ENCODE measurements at places on chromosomes 1 and 21. TPM values are rescaled to one million over a fixed set of nuclear protein-coding genes. Genes with fewer than 3 reads are reported as not detected.
A peak's percentile ranks its signal among the peaks of the same experiment; 100 is the strongest.

XKR8 gene
- 13.8 TPM for total RNA-seq

GRCh38 chr1:7558041-7558461 lies 213.0 kb upstream of the VAMP3 start:
- no peak for DNase-seq

KRTAP7-1 gene
- total RNA-seq: not detected

DNA sequence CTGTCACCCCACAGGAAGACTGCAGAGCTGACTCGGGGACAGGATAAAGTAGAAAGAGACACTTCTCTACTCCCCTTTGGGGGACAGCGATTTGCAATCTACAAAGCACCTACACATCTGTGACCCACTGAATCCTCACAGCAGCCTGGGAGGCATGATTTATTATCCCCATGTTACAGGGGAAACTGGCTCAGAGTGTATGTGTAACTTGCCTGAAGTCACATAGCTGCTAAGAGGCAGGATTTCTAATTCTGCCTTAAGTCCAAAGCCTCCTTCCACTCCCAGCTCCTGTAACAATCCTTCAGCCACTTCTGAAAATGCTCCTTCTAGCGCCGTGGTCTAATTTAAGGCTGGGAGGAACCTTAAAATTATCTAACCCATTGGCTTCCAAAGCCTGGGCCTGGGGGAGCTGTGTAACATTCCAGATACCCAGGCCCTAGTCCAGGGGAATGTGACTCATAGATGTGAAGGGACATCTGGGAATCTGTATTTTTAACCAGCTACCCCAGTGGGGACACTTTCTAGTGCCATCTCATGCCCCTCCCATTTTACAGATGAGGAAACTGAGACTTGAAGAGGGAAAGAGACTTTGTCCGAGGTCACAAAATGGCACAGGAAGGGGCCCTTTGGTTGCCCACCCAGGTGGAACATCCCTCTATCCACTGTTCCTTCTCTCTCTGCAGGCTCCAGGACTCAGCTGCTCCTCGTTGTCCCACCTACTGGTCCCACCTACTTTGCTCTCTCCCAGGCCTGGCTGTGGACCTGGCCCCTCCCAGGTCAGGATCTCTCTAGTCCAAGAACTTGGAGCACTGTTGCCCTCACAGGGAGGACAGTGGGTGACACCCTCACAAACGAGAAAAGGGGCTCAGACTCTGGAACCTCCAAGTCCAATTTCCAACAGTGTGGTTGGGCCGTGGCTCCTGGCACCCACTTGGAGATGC lies 48.9 kb downstream of the AHDC1 start:
- no peak for DNase-seq

ACAP3 gene
- total RNA-seq: 35.9 TPM

- DNase-seq: no peak
These were observed 1.2 kb downstream of the CEP170 start for GRCh38 chr1:243253926-243254232.

XCL1 gene
- total RNA-seq: not detected

- no peak for DNase-seq
These were observed 102.4 kb upstream of the OR4F16 start for GRCh38 chr1:788835-789234.

GRCh38 chr1:93907718-93908117 lies 1.5 kb downstream of the GCLM start:
- peak; percentile 48 for DNase-seq

PRAMEF15 gene
- not detected for total RNA-seq

DNA sequence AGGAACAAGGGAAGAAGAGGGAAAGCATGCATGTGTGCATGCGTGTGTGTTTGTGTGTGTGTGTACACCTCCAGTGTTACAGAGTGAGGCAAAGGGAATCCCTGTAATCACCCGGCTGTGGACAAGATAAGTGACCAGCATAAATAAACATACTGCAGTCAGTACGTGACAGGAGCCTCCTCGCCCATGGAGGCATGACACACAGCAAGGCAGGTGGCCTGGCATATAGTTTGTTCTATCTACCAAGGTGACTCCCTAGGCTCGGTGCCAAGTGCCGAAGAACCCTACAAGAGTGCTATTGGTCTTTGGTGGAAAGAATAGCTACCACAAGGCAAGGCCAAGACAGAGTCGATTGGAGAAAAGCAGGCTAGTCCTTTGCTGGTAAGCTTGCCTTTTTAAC lies 31.7 kb upstream of the HEATR1 start:
- no peak for DNase-seq

RORC gene
- total RNA-seq: 0.24 TPM

DNA sequence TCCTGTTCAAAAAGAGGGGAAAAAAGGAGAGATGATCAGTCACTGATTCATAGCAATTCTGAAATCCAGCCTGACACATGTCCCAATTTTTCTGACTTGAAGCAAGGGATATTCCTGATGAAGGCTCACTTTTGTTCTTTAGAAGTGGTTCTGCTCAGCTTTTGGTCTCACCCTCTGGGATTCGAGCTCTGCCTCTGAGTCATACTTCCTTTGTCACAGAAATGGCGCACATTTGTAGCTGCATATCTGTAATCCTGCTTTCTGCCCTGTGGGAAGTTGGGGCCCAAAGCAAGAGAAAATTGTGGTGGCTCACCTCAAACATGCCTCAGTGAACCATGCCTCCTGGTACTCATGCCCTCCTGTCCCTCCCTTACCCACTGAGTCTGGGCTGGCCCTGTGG lies 22.3 kb upstream of the FAM78B start:
- no peak for DNase-seq

DNA sequence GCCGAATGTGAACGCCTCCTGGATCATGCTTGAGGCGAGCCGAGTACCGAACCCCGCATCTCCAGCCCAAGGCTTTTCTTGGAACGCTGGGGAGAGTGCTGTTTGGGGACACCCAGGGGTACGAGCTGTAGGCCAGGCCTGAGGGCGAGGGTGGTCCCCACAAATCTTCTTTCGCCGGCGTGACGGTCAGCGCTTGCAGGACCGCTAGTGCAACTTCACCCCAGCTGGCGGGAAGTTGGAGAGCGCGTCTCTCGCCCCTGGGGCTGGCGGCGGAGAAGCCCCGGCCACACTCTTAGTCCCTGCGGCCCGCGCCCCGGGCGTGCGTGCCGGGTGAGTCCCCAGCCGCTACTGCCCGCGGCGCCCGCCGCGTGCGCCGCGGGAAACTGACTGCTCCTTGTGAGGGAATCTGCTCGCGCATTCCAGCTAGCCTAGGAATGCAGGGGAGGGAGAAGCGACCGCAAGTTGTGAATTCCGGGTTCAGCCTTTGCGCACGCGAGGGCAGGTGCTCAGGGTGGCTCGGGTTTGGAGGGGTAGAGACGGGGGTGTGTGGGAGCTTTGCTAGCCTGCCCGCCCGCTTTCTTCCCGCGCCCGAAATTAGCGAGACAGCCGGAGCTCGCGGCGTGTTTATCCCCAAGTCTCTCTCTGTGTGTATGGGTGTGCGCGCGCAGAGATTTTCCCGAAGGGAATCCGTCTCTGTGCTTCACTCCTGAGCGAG lies 884 bp downstream of the LHX4 start:
- DNase-seq: peak; percentile 53

- DNase-seq: no peak
These were observed 51.7 kb downstream of the PAX7 start for GRCh38 chr1:18682375-18682774.

DNA sequence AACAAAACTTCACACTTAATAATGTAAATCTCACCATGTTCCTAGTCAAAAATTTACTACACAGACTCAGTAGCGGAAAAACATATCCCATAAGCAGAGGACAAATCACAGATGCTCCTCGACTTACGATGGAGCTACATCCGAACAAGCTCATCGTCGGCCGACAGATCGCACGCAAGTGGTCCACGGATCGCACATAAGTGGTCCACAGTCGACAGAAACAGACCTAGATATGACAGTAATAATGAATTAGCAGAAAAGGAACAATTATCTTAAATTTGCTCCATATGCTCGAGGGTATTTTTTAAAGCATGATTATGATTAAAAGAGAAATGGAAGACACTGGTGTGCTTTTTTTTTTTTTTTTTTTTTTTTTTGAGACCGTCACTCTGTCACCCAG lies 36.3 kb downstream of the WDR4 start:
- no peak for DNase-seq

GRCh38 chr1:152398812-152399698 lies 15.0 kb downstream of the CRNN start:
- peak; percentile 29 for DNase-seq

DNA sequence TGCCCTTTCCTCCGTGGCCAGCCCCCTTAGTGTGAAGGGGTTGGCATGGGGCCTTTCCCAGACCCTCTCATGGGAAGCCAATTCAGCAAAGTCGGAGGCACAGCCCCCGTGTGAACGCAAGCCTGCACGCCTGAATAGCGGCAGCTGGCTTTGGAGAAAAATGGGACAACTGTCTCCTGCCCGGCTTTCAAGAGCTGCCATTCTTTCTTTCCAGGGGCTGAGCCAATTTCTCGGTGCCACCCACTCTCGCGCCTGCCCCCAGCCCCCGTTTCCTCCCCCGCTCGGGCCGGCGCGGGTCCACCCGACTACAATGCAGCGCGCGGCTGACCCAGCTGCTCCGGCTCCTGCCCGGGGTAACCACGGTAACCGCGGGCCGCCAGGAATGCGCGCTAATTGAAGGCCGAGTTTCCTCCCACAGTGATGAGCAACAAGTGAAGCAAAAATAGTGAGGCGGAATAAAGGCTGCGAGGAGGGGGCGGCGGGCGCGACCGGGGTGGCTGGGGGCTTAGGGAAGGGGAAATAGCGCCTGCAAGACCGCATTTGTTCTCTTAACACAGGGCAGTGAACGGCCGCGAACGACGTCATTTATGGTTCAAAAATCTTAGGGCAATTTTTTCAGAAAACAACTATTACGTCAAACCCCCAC lies 27.8 kb downstream of the ILDR2 start:
- no peak for DNase-seq

NMNAT2 gene
- total RNA-seq: not detected

DNA sequence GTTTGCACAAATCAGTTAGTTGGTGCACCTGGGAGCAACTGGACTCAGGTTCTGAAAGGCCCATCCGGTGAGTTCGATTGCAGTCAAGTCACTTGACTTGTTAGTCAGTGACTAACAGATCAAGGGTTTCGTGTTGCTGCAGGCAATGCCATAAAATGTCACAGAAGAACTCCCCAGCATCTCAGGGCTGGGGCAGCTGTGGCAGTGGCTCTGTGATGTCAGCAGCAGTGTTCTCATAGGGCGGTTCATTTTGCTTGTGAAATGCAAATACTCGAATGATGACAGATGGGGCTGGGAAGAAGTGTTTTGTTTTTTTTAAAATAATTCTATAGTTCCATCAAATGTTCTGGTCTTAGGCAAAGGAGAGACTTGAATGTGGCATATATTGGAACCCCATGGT lies 287.8 kb downstream of the LMX1A start:
- no peak for DNase-seq

GRCh38 chr1:31769720-31770390 lies 5.7 kb upstream of the ADGRB2 start:
- DNase-seq: peak; percentile 61

DNA sequence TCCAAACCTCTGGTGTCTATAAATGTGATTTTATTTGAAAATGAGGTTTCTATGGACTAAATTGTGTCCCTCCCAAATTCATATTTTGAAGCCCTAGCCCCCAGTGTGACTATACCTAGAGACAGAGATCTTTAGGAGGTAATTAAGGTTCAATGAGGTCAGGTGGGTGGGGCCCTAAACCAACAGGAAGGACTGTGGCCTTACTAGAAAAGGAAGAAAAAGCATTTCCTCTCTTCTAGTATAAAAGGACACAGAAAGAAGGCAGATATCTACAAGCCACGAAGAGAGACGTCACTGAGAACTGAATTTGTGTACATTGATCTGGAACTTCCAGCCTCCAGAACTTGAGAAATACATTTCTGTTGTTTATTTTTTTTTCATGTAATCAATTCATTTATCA lies 123.1 kb upstream of the RUNX1 start:
- no peak for DNase-seq

- DNase-seq: no peak
These were observed 32.4 kb downstream of the KANK4 start for GRCh38 chr1:62286786-62287224.

SLC45A1 gene
- total RNA-seq: 3.3 TPM

COL8A2 gene
- total RNA-seq: not detected

DNA sequence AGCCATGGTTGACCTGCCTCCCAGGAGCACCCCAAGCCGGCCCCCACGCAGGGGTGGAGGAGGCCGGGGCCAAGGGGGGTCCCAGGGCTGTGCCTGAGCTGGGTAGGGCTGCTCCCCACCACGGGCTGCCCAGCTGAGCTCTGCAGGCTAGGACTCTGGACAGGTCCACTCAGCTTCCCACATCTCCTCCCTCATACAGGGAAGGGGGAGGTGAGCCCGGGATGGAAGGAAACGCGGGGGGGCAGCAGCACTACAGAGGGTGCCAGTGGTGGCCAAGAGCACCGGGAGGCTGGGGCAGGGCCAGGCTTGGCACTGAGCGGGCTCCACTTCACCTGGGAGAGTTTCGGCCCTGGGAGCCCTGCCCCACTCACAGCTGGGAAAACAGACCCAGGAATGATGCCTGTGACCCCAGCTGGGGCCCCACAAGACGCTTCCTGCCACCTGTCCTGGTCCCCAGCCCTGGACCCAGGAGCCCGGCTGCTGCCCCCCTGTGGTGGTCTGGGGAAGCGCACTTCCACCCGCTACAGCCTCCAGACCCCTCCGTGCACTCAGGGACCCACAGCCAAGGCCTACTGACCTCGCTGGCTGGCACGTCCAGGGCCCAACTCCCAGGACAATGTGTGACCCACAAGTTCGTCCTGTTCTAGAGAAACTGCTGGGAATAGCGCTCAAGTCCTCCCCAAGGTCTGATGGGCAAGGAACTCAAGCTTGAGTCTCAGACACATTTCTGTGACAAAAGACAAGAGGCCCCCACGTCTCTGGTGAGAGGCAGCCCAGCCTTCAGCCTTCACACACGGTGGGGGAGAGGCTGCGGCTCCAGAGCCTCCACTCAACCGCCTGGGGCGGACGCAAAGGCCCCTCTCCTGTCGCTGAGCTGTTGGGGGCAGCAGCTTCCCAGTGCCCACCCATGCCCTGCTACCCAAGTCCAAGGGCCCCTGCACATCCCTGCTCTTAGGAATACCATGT lies 3.0 kb downstream of the AURKAIP1 start:
- DNase-seq: peak; percentile 47

Measured in Caki2 (cell line).